ENCODE measurements at places on chromosomes 2 and 18.

DNA sequence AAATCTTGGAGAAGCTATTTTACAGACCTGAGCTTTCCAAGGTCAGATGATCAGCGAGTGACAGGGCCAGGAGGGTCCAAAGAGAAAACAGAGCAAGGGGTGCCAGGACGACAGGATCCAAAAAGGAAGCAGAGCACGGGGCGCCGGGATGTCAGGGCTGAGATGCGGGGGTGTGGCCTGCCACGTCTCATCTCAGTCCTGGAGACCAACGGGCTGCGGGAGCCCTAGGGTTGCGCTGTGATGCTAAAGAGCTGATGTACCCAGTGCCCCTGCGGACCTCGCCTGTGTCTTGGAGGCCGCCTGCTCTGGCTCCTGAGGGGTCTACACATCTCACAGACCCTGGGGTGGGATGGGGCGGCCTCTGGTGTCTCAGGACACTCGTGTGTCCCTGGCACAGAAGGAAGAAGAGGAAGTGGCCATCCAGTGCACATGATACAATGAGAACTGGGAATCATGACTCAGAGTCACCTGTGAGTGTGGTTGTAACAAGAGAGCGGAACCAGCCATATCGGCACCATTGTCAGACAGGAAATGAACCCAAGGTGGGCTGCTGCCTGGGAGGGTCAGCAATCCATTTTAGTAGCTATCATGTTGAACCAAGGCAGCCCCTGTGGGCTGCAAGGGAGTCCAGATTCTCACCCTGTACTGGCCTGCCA, 97.8 kb downstream of the MYT1L start:
- DNase-seq, result no peak

- no peak for DNase-seq
Measured at GRCh38 chr2:51981783-51982182, 949.9 kb upstream of the NRXN1 start.

DNA sequence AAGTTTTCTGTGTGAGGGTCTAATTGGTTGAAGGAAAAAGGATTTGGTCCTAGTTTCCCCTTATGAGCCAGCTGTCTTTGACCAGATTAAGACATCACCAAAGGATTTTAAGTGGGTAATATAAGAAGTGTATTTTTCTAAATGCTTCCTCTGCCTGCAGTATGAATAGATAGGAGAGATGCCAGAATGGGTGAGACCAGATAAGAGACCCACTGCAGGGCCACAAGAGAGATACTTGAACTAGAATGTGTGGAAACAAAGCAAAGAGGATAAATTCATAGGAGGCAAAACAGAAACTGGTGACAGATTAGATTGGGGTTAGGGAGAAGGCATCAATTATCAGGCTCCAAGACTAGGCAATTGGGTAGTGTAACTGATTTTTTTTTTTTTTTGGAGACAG, 1.1 kb upstream of the HDHD2 start:
- no peak for DNase-seq

DNA sequence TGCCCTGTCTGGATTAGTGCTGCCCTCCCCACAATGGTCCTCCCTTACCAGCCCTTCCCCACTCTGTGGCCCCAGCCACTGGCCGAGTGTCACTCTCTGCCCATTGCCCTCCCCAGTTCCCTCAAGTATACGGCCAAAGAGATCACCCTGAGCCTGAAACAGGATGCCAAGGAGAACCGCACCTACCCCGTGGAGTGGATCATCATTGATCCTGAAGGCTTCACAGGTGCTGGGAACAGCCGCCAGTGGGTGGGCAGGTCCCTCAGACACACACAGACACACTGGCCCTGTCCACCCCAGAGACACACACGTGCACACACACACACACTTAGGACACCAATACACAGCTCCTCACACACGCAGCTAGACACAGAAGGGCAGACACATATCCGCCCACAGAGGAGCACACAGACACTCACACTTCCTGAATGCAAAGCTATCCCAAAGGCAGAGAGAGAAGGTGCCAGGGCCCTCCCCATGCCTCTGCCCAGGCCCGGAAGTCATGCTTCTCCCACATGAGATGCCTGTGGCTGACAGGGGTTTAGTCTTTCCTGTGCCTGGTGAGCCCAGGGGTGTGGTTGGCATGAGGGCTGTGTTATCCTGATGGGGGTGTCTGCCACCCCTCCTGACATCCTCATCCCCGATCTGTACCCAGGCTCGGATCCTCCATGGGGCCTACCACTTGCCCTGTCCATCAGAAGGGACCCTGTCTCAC, 2.9 kb downstream of the CHRND start:
- DNase-seq, result no peak

DNA sequence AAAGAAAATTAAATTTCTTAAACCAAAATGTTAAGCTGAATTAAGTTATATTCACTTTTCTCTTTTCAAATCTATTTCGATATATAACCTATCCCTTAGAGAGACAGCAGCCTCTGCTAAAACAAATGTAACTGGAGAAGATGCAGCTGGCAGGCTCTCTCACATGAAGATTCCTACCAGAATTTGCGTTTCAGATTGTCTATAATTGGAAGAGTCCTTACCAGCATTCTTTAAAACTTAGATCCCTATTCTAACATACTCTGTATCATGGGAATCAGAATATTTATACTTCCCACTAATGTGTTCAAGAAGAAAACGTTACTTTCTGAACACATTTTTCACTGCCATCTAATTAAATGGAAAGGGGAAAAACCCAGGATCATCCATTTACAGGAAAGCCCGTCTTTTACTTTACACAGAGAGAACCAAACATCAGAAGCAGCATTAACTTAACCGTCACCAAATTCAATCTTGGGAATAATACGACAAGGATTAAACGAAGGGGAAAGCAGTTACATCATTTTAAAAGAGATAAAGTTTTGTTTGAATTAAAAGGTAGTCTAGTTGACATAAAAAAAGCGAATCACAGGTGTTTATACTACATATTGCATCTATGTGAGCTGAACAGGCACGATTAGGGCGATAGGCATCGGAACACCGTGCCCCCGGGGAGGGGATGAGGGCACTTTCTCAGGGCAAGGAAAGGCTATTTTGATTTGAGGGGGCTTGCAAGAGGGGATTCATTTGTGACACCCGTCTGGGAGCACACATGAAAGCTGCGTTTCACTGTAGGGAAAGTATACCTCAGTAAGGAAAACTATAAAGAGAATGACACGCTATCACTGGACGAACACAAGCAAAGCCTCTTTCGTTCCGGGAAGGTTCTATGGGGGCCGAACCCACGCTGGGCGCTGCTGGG, 1.3 kb downstream of the PTPN2 start:
- DNase-seq, result no peak

GRCh38 chr18:48835119-48835518, 115.6 kb downstream of the SMAD7 start:
- DNase-seq, result no peak

GRCh38 chr2:70124983-70125480, 37.8 kb downstream of the PCBP1 start:
- DNase-seq, result peak; percentile 56

- DNase-seq, result no peak
Measured at GRCh38 chr2:9074930-9075329, 71.4 kb upstream of the MBOAT2 start.

- no peak for DNase-seq
Measured at GRCh38 chr2:70941701-70942100, 6.0 kb downstream of the ATP6V1B1 start.

DNA sequence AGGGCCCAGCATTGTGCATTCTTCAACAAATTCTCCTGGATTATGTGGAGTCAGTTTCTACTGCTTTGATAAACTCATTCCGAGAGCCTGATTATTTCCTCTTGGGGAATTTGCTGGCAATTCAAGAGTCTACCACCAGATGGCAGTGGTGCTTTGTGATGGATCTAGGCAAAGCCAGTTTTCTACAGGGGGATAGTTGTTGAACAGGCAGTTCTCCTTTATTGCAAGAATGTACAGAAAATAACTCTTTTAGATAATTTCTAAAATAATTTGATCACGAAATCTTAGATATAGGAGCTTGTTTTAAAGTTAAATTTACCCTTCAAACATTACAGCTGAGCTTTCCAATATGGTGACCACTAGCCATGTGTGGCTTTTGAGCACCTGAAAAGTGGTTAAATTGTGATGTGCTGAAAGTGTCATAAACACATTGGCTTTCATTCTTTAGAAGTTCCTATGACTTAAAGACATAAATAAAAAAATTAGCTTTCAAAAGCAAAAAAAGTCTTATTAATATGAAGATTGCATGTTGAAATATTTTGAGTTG, 66.7 kb upstream of the HAAO start:
- peak; percentile 6 for DNase-seq

- no peak for DNase-seq
Measured at GRCh38 chr2:149167001-149167780, 128.7 kb downstream of the LYPD6B start.

DNA sequence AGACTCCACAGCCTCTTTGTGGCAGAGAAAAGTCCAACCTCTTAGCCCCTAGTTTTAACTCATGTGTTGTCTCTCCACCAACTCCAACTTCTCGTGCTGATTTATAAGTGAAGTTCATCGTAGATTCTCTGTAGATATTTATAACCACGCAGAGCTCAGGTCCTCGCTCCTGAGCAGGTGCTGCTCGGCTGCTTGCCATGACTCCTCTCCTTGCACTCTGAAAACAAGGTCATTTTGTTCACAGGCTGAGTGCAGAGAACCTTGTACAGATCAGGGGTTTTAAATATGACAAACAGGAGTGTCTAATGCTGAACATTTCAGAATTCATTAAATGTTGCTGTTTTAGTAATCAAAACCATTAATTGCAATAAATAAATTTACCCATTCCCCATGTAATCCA, 330.8 kb upstream of the GYPC start:
- no peak for DNase-seq

DNA sequence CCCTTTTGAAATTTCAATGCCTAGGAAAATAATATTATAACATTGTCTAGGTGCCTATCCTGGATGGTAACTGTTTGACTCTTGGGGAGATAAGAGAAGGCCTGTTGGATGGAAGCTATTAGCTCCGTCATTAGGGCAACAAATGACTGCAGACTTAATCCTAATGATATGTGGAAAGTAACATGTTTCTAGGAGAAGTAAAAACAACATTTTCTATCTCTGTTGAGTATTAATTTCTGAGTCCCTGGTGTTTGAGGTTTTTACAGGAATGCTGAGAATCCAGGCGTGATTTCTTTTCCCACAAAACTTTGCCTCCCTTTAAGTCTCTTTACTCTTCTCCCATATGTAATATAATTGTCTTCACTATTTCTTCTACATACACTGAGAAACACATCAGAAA, 159.1 kb downstream of the GALNT1 start:
- DNase-seq, result no peak

GRCh38 chr2:30950339-30950738, 143.1 kb upstream of the CAPN13 start:
- no peak for DNase-seq

- DNase-seq, result no peak
Measured at GRCh38 chr2:33215983-33216382, 260.5 kb upstream of the RASGRP3 start.

DNA sequence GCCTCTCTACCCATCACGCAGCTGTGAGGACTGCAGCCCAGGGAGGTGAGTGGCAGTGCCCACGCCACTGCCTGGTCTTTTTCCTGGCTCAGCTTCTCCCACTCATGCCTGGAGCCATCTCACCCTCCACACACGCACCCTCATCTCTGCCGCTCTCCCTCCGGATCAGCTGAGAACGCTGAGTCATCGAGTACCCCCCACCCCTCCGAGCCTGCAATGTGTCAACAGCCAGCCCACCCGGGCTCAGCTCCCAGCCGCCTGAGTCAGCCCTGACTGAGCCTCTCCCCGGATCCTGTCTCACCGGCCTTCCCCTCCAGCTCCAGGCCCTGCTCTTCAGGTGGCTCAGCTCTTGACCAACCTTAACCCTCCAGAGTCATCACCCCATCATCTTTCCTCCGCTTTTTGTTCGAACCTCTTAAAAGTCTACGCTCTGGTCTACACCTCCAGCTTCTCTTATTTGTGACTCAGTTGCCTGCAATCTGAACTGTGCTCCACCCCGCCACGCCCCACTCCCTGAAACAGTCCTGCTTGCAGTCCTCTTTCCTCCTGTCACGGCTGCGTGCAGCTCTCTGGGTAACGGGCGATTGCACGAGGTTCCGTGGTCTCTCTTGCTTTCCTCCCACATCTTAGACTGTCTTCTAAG, 94.4 kb upstream of the ASAP2 start:
- DNase-seq, result no peak

Measured in stimulated activated CD4-positive, alpha-beta T cell treated with anti-CD3 and anti-CD28 coated beads, Interleukin-15, amount 100 ng/mL, for 1 hour (primary cell).